Mucosa of descending colon (tissue), 3 donors: ENCODE measurements at places on chromosomes 2 and 18.

- no peak for DNase-seq
Observed at GRCh38 chr2:230472621-230473018, 56.6 kb downstream of the SP100 start.

GRCh38 chr18:78571831-78572347, 407.7 kb upstream of the SALL3 start:
- DNase-seq, result no peak

DNA sequence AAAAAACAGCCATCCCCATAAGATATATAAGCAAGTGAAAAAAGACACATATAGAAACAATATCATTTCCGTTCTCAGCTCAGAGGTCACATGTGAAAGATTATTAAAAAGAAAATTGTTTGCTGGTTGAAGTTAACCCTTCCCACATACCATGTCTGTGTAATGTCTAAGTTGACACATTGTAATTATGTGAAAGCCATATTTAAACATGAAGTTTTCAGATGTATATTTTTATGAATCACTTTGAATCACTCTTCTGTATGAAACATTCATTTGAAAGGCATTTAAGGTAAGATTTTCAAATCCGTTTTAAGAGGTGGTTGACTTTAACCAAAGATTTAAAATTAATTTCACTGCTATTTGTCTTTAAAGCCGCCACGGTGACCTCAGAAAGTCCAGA, 441.9 kb downstream of the RND3 start:
- DNase-seq, result no peak

DNA sequence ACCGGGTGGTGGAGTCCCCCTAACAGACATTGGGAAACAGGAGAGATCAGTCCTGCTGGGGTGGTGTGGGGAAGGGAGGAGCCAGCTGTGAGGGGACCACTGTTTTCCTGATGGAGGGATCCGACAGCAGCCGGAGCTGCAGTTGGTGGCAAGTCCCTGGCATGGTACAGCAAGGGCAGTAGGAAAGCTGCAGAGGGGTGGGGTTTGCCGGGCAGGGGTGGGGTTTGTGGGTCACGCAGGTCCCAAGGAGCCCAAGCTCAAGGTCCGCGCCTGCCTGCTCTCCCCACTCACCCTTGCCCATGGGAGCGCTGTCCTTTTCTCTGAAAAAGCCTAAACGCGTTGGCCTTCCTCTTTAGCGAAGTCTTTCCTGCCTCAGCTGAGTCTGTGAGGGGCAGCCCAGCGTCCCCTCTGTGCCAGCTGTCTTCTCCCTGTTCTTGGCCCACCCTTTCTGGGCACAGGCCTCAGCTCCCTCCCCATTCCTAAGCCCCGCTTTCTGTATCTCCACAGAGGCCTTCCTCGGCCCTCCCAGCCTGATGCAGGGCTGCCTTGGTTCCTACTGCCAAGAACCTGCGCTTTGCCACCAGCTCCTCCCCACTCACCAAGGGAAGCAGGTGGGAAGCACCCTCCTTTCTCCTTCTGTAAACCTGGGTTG, 29.3 kb upstream of the INHBB start:
- DNase-seq, result no peak

DNA sequence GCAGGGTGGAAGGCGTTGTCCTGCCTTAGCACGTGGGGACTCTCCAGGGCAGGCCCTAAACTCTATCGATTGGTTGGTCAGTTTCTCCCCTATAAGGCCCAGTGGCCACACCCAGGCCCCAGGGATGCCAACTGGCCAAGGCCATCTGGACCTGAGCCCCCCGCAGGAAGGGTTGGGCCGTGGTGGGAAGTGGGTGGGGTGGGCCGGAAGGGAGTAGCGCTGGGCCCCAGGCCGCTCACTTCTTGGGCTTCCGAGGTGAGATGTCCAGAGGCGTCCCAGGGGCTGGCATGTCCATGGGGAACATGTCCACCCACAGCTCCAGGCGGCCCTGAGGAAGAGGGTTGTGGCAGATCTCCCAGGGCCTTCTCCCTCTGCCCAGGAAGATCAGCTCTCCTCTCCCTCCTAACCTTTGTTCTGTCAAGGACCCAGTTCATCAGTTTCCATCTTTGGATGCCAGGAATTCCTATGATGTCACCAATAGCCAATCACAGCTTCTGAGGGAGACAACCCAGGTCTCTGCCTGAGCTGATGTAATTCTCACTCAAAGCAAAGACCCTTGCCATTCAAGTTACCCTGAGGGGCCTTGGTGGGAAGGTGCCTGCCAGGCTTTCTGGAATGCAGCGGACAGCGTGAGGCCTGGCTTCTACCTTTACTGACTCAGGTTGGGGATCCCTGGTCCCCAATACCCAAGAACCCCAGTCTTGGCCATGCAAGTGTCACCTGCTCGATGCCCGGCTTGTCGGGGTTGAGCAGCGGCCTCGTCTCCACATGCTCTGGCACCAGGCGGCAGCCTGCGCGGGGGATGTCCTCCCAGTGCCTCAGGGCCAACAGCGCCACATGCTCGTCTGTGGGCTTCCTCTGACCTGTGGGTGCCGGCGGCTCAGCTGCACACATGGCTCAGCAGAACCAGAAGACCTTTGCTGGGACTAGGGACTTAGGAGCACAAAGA, 14.4 kb downstream of the OTOF start:
- DNase-seq, result no peak

DNA sequence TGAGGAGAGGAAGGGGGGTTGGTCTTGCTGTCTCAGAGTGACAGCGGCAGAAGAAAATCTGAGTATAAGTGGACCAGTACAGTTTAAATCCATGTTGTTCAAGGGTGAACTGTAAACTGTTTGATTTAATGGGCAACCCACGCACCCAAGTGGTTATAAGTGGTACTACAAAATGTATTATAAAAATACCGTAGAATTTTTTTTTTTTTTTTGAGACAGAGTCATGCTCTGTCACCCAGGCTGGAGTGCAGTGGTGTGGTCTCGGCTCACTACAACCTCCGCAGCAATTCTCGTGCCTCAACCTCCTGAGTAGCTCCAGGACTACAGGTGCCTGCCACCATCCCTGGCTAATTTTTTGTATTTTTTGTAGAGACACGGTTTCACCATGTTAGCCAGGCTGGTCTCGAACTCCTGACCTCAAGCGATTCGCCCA, 2.1 kb upstream of the CHCHD5 start:
- DNase-seq, result no peak

- DNase-seq, result no peak
Observed at GRCh38 chr2:12642332-12642731, 74.4 kb upstream of the TRIB2 start.

DNA sequence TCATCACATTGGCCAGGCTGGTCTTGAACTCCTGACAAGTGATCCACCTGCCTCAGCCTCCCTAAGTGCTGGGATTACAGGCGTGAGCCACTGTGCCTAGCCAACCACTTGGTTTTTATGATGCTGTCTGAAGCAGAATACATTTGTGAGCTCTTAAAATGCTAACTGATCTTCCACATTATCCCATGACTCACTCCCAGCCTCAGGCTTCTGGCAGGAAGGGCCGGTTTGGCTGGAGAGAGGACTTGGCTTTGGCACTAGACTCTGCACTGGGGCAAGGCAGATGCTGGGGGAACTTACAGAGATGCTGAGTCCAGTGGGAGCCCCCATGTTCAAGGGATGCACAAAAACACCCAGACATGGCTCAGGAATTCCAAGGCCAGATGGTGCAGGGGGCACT, 40.5 kb upstream of the SH3BP4 start:
- DNase-seq, result no peak

GRCh38 chr2:27209621-27210401, 2.0 kb upstream of the ATRAID start:
- no peak for DNase-seq

DNA sequence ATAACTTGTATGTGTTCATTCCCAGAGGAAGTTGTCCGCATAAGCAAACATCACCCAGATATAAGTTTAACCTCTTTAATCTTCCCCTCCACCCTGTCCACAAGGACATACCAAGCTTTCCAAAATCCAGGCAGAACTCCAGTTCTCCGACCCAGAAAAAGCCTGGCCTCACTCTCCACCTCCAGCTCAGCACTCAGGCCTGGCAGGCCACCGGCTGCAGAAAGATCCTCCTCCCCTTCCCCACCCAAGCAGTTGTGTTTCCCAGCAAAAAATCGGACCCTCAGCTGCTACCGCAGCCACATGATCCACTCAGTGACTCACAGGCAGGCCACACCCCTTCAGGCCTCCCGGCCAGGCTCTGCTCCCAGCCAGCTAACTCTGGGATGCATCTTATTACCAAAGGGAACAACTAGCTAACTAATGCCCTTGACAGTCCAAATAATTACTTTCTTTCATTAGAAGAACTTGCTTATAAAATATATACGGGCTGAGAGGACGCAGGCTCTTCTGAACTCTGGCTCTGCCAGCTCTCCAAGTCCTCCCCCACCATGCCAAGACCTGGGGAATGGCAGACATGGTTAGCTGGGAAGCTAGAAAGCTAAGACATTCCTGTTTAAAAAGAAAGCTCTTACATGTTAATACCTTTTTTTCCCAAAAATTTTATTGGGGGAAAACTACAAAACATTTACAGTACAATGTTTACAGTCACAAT, 4.5 kb downstream of the ZFP36L2 start:
- peak; percentile 88 for DNase-seq

GRCh38 chr2:65350651-65351056, 81.7 kb downstream of the SPRED2 start:
- DNase-seq, result no peak

GRCh38 chr2:157868993-157869392, 7.1 kb downstream of the ACVR1 start:
- DNase-seq, result no peak

DNA sequence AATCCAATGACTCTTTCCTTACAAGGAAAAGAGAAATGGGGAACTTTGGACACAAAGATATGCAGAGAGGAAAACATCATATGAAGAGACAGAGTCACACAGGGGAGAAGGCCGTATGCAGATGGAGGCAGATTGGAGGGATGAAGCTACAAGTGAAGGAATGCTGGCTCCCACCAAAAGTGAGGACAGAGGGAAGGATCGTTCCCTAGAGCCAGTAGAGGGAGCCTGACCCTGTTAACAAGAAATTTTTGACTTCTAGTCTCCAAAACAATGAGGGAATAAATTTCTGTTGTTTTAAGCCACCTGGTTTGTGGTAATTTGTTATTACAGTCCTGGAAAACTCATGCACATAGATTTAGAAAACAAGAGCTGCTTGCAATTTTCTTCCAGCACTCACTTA, 169.3 kb downstream of the PMAIP1 start:
- DNase-seq, result no peak

DNA sequence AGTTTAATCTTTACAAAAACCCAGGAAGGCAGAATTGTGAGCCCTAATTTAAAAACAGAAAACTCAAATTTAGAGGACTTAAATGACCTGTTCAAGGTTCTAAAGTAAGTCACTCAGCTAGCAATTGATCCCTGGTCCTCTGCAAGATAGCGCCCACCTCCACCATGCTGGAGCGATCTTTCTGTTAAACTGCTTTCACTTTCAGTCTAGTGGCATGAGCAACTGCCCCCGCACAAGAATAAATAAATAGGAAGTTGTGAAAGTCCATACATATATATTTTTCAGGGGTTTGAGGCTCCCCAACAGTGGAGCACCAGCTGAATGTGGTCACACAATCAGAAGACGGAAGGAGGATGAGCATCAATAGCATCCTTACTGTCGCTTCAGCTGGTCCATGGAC, 217.9 kb downstream of the NAPG start:
- no peak for DNase-seq

DNA sequence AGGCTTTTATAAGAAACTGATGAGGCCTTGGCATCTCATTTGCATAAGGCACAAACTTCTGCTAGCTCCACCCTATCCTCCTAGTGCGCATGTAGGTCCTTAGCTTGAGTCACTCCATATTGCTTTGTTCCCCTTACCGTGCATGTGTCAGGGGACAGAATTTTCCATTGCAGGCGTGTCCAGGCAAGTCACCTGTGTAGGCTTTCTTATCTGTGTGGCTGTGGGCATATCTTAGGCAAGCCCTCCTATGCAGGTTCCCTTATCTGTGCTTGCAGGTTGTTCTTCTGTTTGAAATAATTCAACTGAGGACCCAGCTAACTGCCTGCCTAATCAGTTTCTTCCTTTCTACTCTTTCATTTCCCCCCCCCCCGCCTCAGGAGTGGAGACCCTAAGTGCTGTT, 63.3 kb upstream of the CDCA7 start:
- no peak for DNase-seq

- DNase-seq, result no peak
Observed at GRCh38 chr18:70028734-70029133, 81.1 kb upstream of the CD226 start.

DNA sequence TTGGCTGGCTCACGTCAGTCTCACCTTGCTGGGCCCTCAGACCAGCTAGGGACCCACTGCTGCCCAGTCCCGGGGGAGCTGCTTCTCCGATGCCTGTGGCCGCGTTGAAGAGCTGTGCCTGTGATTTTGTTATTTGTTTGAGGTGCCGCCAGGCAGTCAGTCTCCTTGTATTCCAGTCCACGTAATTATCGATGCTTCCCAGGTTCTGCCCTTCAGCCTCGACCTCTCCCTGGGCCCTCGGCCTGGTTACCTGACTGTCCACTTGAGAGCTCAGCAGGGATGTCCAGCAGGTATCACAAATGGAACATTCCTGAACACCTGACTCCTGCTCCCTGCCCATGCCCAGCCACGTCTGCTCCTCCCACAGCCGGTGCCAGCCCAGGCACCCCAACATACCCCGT, 195.9 kb upstream of the HS6ST1 start:
- no peak for DNase-seq

DNA sequence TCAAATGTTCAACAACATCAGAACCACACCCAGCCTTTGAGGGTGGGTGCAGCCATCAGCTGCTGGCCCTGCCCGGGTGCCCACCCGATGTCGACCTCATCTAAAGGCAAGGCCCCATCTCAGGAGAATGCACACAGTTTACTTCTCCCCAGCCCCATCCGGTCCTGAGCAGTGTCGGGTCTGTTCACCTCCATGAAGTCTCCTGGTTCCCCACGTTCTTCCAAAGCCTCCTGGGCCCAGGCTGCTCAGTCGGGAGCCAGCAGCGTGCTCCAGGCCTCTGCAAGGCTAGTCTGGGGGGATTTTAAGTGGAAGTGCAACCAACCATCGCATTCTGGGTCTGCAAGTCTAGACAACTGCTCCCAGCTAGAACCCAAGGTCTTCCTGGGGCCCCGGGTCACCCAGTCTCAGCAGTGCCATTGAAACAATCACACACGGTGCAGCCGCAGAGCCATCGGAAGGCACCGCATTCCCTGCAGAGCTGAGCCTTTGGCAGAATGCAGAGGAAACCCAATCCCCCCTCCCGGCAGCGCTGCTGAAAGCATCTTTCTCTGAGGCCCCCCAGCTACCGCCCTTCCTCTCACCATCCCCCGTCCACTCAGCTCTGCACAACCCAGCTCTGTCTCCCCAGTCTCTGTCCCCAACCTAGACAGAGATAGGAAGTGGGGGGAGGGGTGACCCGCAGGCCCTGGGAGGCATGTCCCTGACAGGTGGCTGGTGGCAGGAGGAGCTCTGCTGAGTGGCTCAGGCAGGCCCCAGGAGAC, 8.5 kb downstream of the ESPNL start:
- DNase-seq, result peak; percentile 63

- no peak for DNase-seq
Observed at GRCh38 chr2:62145478-62146100, 50.3 kb upstream of the B3GNT2 start.

GRCh38 chr18:70039186-70039585, 91.5 kb upstream of the CD226 start:
- no peak for DNase-seq

GRCh38 chr2:70078384-70078783, 8.9 kb upstream of the PCBP1 start:
- no peak for DNase-seq

- DNase-seq, result peak; percentile 66
Observed at GRCh38 chr2:212912445-212913103, 238.8 kb downstream of the IKZF2 start.
